ENCODE measurements at places on chromosomes 7 and 10.

- no peak for DNase-seq
Observed at GRCh38 chr7:85090143-85090542, 96.7 kb downstream of the SEMA3D start.

- DNase-seq: no peak
Observed at GRCh38 chr10:31977440-31978155, 49.0 kb upstream of the ARHGAP12 start.

DNA sequence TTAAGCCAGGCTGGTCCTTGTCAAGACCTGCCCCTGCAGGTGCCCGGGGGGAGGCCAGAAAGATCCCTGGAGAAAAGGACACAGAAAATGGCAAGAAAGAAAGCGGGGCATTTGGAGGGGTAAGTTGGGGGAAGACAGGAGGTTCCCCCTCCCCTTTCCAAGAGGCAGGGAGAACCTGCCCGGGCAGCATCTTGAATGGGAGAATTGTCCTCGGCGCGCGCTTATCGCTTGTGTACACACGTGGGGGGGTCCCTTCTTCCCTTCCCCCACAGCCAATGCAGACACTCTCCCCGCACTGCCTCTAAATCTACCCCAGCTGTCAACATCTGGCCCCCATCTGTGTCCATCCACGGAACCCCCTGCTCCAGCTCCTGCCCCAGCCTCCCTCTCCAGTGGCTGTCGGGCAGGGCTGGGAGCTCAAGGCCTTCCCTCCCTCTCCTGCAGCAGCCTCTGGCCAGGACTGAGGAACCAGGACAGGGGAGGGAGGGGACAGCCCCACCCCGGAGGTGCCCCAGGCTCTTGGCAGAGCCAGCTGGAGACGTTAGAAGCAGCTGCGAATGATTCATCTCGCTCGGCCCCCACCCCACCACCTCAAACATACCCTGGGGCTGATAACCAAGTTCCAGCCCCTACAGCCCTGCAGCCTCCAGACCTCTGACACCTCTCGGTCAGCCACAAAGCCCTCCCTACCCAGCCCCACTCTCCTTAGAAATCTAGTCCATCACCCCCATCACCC lies 25.3 kb downstream of the EPHB4 start:
- DNase-seq: no peak

- DNase-seq: no peak
Observed at GRCh38 chr10:13080643-13081042, 19.3 kb upstream of the OPTN start.

GRCh38 chr7:112052993-112053736 lies 153.0 kb downstream of the DOCK4 start:
- DNase-seq: no peak

DNA sequence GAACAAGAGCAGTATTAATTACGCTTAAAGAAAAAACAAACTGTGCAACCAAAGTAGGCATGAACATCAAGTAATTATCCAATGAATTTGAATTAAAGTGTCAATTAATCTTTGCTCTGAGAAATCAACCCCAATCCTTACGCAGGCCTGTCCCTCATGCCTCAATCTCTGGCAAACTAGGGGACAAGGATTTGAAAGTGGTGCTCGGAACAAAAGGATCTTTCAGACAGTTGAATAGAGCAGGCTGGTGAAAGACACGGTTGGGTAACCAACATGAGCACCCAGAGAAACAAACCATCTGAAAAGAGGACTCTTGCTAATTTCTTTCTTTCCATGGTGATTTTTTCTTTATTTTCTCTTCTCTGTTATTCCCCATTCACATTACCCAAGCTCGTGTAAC lies 203.5 kb upstream of the PHF14 start:
- no peak for DNase-seq

DNA sequence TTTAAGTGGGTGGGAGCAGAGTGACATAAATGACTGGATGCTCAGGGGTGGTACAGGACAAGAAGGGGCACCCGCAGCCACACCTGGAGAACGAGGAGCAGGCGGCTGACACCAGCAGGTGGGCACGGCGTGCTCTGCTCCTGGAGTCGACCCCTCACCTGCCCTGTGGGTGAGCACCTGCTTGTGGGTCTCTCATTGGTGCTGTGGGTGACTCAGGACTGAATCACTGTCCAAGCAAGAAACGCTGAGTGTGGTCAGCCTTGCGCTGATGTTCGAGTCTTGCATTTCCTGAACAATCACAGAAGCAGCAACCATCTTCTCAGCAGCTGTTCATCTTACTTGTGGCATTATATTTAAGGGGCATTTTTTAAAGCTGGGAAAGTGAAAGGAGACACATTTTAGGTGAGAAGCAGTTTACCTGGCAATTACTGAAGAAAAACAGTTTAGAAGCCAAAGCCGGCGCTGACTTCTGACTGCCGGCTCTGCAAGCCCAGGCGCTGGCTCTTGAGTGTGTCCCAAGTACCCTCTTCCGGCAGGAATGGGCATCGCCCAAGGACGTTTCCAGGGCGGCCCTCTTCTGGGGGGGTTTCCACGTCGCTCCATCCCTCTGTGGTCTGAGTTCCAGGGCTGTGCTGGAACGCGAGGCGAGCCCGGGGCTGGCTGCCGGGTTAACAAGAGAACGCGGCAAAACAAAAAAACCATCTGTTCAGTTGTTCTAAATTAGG lies 145.2 kb upstream of the PFKP start:
- DNase-seq: no peak

DNA sequence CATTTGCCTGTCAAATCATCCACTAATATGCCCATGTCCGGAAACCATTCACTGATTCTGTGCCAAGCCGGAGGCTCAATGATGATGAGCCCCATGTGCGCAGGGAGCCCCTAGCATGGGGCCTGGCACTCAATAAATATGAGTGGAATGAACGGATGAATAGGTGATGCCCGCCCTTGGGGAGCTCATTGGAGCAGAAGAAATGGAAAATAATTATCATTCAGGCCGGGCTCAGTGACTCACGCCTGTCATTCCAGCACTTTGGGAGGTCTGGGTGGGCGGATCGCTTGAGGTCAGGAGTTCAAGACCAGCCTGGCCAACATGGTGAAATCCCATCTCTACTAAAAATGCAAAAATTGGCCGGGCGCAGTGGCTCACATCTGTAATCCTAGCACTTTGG lies 11.0 kb downstream of the RHBDD2 start:
- no peak for DNase-seq

DNA sequence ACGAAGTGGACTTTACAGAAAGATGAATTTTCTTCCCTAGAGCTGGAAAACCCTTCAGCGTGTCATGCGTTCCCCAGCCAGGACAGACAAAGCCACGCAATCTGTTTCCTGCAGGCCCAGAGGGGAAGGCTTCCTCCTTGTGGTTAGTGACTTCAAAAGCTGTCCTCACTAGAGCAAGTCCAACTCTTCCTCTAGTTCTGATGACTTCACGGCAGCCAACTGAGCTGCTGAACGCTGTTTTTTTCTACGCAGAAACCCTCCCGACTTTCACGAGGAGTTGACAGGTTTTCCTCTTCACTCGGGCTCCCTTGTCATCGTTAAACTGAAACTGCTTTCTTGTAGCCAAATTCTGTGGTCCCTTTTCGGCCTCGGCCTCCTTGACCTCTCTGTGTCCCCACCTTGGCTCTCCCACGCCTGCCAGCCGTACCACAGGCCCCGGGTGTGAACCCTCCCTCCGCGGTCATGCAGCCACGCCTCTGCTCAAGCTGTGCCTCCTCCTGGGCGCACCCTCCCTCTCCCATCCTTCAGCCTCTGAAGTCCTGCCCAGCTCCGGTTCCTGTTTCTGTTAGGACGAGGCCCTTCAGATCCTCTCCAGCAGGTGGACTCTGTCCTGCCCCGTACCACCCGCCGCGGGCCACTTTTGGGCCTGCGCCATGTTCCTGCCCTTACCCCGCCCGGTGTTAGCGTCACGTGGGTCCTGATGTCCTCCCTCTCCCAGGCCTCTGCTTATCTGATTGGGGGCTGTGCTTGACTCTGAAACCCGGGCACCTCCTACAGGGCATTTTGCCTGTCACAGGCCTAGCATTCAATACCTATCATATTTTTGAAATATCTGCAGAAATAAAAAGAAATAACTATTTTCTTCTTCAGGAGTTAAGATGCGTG lies 39.3 kb downstream of the CUX1 start:
- DNase-seq: peak; percentile 53

DNA sequence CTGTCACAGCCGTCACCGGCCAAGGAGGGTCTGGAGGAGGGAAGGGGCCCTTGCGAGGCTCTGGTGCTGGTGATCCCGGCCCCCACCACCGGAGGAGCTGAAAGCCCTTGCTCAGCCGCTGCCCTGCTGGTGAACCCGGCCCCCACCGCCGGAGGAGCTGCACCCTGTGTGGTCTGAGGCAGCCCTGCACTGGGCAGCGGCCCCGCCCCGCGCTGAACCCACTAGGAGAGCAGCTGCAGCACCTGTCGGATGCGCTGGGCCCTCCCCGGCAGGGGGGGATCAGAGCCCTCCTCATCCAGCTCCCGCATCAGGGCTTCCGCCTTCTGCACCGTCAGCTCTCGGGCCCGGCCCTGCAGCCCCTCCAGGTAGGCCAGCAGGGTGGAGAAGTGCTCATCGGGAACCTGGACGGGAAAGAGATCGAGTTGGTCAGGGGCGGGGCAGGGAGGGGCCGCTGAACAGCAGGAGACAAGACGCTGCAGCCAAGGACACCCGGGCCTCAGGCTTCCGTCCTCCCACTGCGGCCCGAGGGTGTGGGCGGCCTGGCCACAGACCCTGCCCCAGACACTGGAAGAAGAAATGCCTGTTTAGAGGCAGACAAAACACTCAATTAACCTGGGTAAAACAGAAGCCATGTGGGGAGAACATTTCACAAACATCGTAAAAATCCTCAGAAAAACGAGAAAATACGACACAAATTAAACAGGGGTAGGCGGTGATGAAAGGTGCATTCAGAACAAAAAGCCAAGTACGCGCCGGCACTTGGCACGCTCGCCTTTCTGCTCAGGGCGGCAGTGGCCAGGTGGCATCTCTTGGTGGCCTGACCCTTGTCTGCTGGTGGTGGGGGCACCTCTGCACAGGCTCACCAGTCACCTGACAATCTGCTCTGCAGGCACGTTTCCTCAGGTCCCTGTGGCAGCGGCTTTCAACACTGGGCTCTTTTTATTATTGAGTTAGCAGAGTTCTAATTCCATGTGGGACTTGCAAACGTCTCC lies 14.7 kb downstream of the CYP2W1 start:
- DNase-seq: no peak

- no peak for DNase-seq
Observed at GRCh38 chr7:100689230-100690135, 4.6 kb downstream of the GIGYF1 start.

GRCh38 chr7:83976302-83976701 lies 218.3 kb downstream of the SEMA3A start:
- DNase-seq: no peak

GRCh38 chr10:62491597-62491996 lies 117.4 kb downstream of the ZNF365 start:
- no peak for DNase-seq

DNA sequence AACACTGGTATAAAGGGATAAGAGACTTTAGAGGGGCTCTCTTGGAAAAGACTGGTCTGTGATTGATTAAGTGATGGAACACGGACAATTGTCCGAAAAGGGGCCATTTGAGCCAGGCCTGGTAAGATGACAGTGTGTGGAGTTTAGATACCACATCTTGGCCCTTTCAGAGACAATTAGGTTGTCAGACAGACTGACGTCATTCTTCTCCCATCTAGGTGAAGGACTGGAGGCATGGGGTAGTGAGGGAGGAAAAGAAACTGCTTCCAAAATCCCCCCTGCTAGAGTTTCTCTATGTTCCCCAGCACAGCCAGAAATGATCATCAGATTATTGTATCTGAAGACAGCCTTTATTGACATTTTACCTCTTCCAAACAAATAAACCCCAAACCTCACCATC lies 84.8 kb upstream of the MYO3A start:
- no peak for DNase-seq

Measured in stimulated activated CD8-positive, alpha-beta memory T cell treated with anti-CD3 and anti-CD28 coated beads, Interleukin-2, amount 100 ng/mL, for 1 hour (primary cell).